ENCODE measurements at places on chromosomes 5 and 9.

- DNase-seq = no peak
Observed at GRCh38 chr5:159207222-159207685, 2.1 kb downstream of the RNF145 start.

DNA sequence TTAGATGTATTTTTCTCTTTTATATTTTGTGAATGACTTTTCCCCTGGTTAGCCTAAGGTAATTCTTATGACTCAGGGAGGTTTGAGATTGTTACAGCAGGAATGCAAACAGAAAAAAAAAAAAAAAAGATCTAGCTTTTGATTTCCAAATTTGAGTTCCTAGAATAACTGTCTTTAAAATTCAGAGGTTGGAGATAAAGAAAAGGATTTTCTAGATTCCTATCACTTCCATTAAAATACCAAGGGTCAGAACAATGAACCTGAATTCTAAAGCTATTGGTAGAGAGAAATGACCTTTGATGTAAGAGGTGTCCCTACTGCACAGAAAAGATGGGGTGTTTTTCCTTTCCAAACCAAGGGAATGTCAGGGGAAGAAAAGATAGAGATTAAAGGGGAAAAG lies 262.5 kb downstream of the DOCK8 start:
- DNase-seq = no peak

DNA sequence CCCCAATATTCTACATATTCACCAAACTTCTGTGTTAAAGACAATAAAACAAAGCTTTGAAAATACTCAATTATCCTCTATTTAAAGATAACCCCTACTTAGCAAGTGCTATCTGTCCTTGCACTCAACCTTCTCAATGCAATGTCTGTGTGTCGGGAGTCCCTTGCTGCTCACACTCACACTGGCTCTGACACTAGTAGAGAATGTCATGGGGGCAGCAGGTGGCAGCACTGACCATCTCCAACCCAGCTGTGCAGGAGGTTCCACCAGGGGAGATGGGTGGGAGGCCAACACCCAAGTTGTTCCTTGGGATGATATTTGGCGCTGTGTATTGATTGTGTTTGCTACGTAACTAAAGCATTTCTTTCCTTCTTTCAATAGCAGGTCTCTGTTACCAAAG lies 59.4 kb upstream of the SIMC1 start:
- no peak for DNase-seq

DNA sequence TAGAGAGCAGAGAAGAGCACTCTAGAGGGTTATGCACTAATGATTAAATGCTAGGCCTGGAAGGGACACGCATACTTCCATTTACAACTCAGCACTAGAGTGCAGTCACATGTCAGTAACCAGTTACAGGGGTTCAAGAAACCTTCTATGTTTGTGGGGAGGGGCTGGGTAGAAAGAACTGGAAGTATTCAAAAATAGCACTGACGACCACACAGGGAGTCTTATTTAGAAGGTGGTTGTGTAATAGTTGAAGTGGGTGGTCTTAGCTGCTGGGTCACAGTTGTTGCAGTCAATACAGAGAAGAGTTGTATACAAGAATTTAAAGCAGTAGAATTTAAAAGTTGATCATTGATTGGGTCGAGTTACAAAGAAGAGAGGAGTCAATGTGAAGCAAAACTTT lies 15.4 kb downstream of the AOPEP start:
- DNase-seq = no peak

DNA sequence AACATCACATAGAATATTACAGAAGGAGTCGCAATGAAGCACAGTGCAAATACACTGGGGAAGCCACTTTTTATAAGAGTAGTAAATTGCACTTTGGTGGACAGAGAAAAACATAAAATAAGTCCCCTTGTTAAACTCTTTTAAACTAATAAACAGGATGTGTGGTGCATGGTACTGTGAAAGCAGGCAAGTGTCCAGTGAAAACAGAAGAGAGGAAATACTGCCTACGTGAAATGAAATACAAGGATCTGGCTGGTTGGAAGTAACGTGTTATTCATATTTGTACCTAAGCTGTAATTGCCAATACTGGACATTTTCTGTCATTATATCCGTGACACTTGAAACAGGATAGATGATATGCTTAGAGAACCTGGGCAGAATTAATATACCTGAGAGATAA lies 191.9 kb upstream of the SLC27A6 start:
- DNase-seq = no peak

Data from stimulated activated CD4-positive, alpha-beta T cell treated with anti-CD3 and anti-CD28 coated beads, TNF-alpha, amount 100 ng/mL, for 48 hours (primary cell).